ENCODE measurements at places on chromosomes 6 and 20. TPM values are rescaled to one million over a fixed set of nuclear protein-coding genes. Genes with fewer than 3 reads are reported as not detected.

FOXF2 gene
- total RNA-seq: 4.9 TPM

ALDH8A1 gene
- total RNA-seq: 7.6 TPM

DEF6 gene
- total RNA-seq: 20.2 TPM

ZNF165 gene
- 1.3 TPM for total RNA-seq

SLC25A27 gene
- total RNA-seq: 43.7 TPM

BPIFB1 gene
- 2.1 TPM for total RNA-seq

FUT9 gene
- 0.11 TPM for total RNA-seq

TMEM217 gene
- 7.3 TPM for total RNA-seq

ACTL10 gene
- total RNA-seq: 8.5 TPM

SNRPB2 gene
- 21.2 TPM for total RNA-seq

DXO gene
- 21.9 TPM for total RNA-seq

GABRR1 gene
- 0.97 TPM for total RNA-seq

HLA-DMB gene
- total RNA-seq: 15.2 TPM

C6orf58 gene
- not detected for total RNA-seq

FOXA2 gene
- 0.34 TPM for total RNA-seq

TINAG gene
- total RNA-seq: not detected

SYCP2 gene
- 4.8 TPM for total RNA-seq

STX7 gene
- total RNA-seq: 27.1 TPM

SALL4 gene
- 1.8 TPM for total RNA-seq

BACH2 gene
- 5.2 TPM for total RNA-seq

RIPOR3 gene
- total RNA-seq: 0.55 TPM

HTR1B gene
- total RNA-seq: not detected

ADGRF5 gene
- total RNA-seq: 4.7 TPM

OR2H1 gene
- 1.1 TPM for total RNA-seq

SUMO4 gene
- total RNA-seq: 2.0 TPM

SLC22A7 gene
- not detected for total RNA-seq

MYMX gene
- total RNA-seq: not detected
